ENCODE measurements at places on chromosomes 3 and 15. TPM values are rescaled to one million over a fixed set of nuclear protein-coding genes. Genes with fewer than 3 reads are reported as not detected.

DNA sequence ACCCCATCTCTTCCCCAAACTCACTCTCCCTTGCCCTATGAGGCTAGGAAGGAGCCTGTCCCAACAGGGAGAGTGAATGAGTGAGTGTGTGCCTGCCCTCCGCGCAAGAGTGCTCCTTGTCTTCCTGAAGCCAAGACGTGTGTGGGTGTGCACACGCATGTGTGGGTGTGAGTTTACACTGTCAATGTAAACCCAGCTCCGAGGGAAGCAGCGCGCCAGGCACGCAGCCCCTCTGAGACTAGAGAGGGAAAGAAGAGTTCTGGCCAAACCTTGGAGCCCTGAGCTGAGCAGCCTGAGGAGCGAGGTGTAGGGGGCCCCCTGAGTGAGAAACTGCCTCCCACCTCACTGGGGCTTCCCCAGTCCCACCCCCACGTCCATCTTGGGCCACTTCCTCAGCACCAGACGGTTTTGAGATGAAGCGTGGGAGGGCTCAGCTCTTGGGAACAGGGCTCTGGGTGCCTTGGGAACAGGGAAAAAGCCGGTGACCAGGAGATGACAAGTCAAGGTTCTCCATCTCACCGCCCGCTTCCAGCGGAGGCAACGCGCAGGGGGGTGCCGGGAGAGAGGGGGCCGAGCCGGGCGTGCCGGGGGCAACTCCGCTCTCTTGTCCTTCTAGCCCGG lies 5.1 kb downstream of the MECOM start:
- DNase-seq, result no peak

- DNase-seq, result no peak
These were observed 520 bp downstream of the TMEM42 start for GRCh38 chr3:44862226-44862637.

DNA sequence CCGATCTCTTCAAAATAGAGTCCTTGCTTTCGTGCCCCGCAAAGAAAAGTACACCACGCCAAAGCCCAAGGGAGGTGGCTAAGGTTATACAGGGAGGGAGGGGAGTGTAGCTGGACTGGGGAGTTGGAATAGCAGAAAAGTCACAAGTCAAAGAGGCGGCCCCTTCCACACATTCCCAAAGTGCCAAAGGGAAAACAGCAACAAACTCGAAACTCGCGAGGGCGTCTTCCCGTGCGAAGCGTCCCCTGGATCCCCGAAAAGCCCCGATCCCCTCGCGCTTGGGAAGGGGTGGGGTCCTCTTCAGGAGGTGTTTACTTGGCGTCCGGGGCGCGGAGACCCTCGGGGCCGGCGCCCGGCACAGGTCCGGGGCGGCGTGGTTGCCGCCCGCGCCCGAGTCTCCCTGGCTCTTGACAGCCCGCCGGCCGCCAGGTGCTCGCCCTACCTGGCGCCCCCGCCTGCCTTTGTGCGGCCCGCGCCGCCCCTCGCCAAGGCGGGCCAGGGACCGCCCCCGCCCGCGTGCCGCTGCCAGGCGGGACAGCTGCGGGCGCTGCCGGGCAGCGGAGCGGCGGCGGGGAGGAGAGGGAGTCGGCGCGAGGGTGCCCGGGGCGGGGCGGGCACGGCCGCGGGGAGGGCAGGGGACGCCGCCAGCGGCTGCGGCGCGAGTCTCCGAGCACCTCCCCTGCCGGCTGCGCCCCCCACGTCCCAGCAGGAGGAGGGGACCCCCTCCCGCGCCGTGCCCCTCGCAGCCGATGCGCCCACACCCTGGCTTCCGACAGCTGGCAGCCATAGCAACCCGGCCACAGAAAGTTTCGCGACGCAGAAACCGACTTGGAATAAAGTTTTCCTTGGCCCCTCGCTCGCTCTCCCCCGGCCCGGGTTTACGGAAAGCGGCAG lies 966 bp downstream of the MYO1E start:
- DNase-seq, result peak; percentile 43

DNA sequence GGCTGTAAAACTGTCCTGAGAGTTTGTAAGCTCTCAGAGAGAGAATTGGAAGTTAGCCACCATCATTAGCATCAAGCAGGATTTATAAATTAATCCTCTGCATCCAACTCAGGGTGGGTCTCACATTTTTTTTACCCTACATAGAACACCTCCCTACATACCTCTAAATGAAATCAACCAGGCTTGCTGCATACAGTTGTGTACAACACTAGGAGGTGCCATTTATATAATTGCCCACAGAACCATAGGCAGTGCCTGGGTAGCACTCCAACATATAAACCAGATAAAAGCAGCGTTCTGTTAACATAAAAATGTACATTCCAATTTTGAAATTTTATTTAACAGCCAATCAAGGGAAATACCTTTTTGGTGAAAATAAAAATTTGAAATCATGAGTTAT lies 48.2 kb upstream of the SELENOK start:
- no peak for DNase-seq

- no peak for DNase-seq
These were observed 1278.0 kb upstream of the GBE1 start for GRCh38 chr3:83039422-83039821.

- DNase-seq, result no peak
These were observed 98.2 kb downstream of the STRIT1 start for GRCh38 chr3:155194973-155195957.

DNA sequence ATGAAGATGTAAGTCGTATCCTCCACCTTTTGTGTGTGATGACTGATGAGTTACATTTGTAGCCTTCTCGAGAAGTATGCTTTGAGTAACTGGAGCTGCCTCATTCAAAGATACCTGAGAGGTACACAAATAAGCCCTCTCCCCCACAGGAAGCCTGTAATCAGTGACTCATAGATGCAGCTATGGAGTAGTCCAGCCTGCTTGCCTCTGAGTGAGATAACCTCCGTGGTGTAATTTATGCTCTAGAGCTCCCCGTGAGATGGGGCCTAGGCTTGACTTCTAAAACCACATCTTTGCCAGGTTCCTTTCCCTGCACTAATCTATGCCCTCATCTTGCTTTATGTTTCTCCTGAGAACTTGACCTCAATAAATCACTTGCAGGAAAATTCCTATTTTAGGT lies 291.7 kb downstream of the SUCLG2 start:
- DNase-seq, result peak; percentile 16

DNA sequence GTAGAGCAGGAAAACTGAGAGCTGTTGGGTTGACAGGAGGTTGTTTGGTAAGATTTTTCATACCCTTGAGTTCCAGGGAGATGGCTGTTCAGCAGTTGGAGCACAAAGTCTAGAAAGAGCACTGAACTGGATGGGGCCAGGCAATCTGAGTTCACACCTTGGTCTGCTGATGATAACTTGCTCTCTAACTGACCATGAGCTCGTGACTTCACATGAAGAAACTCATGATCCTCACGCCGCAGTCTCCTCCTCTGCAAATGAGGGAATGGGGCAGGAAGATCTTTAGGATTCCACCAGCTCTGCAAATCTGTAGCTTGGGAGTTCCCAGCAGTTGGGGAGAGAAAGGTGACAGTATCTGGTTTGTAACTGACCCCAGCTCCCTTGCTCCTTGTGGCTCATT lies 33.7 kb downstream of the CORO2B start:
- no peak for DNase-seq

- DNase-seq, result no peak
These were observed 6.1 kb downstream of the ABHD5 start for GRCh38 chr3:43696881-43697280.

- no peak for DNase-seq
These were observed 33.0 kb downstream of the IL20RB start for GRCh38 chr3:136990826-136991225.

- DNase-seq, result no peak
These were observed 60.6 kb upstream of the XCR1 start for GRCh38 chr3:46087871-46088270.

- no peak for DNase-seq
These were observed 981.9 kb downstream of the FHIT start for GRCh38 chr3:60269377-60269776.

DNA sequence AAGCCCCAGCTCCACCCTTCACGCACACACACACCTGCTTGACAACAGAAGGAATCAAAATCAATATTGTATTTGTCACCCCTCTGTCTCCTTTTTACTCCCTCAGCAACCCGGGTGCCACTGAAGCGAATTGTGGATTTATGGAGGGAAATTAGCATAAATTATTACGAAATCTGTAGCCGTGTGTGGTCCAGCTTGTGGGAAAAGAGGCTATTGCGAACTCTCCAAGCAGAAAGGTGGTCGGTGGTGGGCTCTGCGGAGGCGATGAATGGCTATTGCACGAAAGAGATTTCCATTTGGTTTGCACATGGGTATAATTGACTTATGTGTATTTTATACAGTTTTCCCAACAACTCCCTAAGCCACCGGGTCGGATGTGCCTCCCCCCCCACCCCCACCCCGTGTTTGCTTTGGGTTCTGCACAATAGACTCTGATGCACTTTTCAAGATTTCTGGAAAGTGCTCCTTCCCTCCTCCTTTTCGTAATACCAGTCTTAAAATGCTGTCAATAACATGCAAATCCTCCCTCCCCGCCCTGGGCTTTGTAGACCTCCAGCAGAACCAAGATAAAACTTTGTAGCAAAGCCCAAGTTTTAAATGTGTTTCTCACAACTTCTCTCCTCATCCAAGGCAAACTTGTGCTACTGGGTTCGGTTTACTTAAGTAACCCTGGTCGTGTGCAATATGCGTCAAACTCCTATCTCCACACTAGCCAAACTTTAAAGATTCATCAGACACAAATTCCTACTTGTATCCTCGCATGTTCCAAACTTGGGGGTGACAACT lies 3.1 kb upstream of the FOXB1 start:
- DNase-seq, result no peak

DNA sequence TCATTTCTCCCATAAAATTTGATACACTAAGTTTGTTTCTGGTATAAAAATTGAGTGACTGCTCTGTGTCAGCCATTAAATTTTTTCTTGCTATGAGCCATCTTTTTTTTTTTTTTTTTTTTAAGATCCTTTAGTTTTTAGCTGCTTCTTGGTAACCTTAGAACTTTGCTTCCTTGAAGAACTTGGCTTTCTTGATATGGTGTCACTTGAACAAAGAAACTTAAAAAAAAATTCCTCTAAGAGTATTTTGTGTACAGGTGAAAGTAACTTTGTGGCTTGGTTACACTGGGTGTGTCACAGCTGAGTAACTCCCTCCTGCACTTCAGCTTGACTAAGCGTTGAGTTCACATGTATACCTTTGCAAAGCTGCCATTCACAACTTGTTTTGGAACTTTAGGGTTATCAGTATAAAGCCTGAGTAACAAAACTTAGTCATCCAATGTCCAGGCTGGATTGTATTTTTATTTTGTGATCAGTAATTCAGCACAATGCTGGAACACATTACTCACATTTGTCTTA lies 6.5 kb downstream of the CHD2 start:
- DNase-seq, result peak; percentile 79

- DNase-seq, result no peak
These were observed 4.3 kb downstream of the BTBD1 start for GRCh38 chr15:83062768-83063180.

- peak; percentile 85 for DNase-seq
These were observed 26.0 kb downstream of the TMEM158 start for GRCh38 chr3:45199837-45200648.

- DNase-seq, result peak; percentile 81
These were observed 65.8 kb downstream of the CTNNB1 start for GRCh38 chr3:41265011-41265545.

DNA sequence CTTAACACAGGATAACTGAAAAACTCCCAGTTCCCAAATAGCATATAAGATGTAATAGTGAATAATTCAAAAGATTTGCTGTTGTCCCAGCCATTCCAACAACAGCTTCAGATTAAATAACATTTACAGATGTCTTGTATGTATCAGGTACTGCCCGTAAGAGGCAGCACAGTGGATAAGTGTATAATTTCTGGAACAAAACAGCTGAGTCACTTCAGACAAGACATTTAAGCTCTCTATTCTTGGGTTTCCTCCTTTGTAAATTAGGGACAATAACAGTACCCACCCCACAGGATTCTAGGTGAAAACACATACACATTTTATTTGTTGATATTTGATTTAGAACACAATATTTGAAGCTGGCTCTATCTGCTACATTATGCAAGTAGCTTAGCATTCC lies 2.6 kb upstream of the WWTR1 start:
- DNase-seq, result no peak

- no peak for DNase-seq
These were observed 32.0 kb downstream of the DCUN1D1 start for GRCh38 chr3:182948305-182948704.

GRCh38 chr3:154240235-154240634 lies 84.1 kb downstream of the DHX36 start:
- DNase-seq, result no peak

DNA sequence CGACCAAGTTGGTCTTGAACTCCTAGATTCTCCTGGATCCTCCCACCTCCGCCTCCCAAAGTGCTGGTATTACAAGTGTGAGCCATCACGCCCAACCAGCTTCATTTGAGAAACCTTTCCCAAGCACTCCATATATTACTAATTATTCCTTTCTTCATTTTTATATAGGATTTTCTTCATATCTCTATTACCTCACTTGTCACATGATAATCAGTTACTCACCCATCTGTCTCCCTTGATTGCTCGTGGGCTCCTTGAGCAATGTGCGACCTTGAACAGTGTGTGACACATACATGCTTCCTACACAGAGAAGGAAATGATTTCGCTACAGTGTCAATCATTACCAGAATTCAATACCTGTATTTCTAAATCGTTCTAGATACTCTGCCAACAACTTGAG lies 110.7 kb upstream of the C2CD4B start:
- no peak for DNase-seq

DNA sequence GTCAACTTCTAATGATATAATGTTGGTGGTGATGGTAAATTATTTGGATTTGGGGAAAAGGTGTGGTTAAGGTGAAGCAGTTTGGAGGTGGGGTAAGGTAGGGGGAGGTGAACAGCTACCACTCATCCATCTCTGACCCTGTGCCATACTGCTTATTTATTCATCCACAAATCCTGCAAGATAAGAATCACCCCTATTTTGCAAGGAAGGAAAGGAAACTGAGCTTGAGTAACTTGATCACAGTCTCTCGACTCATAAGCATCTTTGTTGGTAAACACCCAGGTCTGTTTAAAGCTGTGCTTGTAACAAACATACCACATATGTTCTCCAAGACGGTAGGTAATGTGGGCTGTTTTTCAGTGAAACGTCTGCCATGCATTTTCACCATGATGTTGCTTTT lies 67.3 kb downstream of the PTPRG start:
- no peak for DNase-seq

- DNase-seq, result no peak
These were observed 4.8 kb downstream of the CHSY1 start for GRCh38 chr15:101246824-101247745.

DNA sequence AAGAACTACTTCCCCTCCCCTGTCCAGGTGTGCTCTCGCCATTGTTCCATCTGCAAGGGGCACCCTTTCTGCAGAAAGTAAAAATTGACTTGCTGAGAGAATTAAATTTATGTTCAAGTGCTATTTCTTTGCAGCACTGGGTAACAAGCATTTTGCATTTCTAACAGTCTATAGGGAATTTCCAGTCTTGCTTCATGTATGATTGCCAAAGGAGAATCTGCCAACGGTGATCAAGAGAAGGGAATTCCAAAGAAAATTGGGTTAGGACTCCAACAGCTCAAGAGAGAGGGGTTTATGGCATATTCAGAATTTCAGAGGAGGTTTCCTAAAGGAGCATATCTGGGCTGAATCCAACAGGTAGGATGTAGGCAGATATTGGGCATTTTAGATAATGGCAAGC lies 136.7 kb upstream of the WNT5A start:
- DNase-seq, result no peak

BSN gene
- total RNA-seq, result 0.29 TPM

PARP15 gene
- total RNA-seq, result under 0.01 TPM

EPHA6 gene
- total RNA-seq, result not detected

CCNB2 gene
- 128 TPM for total RNA-seq

CELSR3 gene
- total RNA-seq, result 2.4 TPM

C3orf20 gene
- not detected for total RNA-seq

RTP1 gene
- not detected for total RNA-seq

TMEM212 gene
- not detected for total RNA-seq

SLC12A8 gene
- 2.0 TPM for total RNA-seq

Measured in Daoy (cell line).